Cardiac fibroblast (primary cell): ENCODE measurements at places on chromosomes 16 and 17.

GRCh38 chr16:2033057-2033908, 6.6 kb downstream of the NHERF2 start:
- DNase-seq: peak; percentile 76

DNA sequence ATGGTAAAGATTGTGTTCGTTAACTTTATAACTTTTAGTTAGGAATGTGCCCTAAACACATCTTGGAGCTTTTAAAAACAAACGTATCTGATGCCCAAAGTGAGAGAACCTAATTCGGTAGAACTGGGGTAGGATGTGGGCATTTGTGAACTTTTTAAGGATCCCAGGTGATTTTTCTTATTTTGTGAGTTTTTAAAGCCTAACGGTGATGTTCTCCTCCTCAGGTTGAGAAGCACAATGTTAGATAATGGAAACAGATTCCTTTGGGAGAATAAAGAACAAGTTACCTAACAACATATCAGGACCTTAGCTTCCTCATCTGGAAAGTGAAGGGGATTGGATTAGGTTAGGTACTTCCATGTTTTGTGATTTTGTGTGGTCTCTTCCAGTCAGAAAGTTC, 687 bp downstream of the SAP30BP start:
- no peak for DNase-seq

DNA sequence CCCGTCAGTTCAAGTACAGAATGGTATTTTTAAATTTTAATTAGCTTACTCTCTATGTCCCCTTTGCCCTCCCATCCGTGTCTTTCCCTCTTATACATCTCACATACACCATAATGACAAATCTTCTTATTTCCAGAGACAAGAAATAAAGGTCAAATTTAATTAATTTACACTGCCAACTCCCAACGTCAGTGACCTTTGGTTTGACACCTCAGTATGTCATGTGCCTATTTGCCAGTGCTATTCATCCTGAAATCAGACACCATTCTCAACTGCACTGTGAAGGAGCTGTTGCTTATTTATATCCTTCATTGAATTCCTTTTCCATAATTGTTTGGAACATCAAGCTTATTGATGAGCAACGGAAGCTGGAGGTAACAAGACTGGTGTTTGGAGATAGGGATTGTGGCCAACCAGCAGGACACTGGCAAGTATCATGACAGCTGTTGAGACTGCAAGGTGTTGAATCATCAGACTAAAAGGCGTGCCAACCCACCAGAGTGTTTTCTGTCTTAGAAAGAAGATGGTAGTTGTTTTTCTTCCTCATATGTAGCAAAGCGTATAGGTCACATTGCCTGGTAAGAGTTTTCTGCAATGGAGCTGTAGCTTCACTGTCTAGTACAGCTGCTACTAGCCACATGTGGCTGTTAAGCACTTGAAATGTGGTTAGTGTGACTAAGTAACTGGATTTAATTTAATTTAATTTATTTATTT, 12.5 kb downstream of the CALCOCO2 start:
- DNase-seq: peak; percentile 65

GRCh38 chr17:7889166-7889955, 772 bp downstream of the CHD3 start:
- peak; percentile 98 for DNase-seq

GRCh38 chr16:397736-398332, 835 bp downstream of the NME4 start:
- DNase-seq: peak; percentile 62

- no peak for DNase-seq
Measured at GRCh38 chr17:42581744-42582270, 4.3 kb upstream of the PSMC3IP start.

DNA sequence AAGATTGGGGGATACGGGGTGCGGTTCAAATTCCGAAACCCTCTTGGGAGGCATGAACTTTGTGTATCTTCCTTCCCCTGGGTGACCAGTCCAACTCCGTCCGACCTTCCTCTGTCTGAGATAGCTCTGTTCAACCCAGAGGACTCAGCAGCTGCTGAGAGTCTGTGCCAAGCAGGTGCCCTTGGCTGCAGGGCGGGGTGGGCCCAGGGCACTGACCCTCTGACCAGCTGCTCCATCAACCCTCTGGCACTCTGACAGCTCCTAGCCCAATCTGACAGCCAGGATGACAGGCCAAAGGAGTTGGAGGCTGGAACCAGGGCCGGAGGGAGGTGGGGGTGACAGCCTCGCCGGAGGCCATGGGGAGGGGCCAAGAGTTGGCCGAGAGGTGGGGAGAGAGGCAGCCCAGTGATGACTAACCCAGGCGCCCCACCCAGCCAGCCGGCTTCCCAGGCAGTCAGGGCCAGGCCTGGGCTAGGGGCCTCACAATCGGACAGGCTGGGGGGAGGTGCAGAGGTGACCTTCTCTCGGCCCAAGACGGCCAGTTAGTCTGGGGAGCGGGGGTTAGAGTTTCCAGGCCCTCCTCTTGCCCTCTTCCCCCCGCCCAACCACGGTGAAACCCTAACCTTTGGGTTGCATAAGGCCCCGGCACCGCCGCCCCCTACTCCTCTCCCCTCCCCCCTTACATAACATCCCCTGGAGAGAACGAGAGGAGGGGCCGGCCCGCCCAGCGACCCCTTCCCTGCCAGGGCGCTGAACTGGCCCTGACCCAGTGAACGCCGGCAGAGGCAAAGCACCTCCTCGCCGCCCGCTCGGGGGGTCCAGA, 5.0 kb upstream of the TLCD2 start:
- DNase-seq: peak; percentile 93

- peak; percentile 39 for DNase-seq
Measured at GRCh38 chr17:58303971-58304749, 23.4 kb upstream of the MPO start.

DNA sequence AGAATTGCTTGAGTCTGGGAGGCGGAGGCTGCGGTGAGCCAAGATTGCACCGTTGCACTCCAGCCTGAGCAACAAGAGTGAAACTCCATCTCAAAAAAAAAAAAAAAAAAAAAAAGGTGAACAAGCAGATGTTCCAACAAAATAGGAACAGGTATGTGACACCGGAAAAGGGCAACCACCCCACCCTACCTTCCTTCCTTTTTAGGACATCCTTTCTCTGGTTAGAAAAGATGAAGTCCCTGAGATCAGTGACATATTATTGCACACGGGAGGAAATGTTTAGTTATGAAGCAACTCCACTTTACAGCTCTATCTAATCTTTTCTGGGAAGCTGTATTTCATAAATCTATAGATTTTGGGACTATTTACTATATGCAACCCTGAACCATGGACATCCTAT, 114.2 kb upstream of the MON1B start:
- no peak for DNase-seq

GRCh38 chr17:82677353-82677925, 21.1 kb downstream of the RAB40B start:
- DNase-seq: no peak

DNA sequence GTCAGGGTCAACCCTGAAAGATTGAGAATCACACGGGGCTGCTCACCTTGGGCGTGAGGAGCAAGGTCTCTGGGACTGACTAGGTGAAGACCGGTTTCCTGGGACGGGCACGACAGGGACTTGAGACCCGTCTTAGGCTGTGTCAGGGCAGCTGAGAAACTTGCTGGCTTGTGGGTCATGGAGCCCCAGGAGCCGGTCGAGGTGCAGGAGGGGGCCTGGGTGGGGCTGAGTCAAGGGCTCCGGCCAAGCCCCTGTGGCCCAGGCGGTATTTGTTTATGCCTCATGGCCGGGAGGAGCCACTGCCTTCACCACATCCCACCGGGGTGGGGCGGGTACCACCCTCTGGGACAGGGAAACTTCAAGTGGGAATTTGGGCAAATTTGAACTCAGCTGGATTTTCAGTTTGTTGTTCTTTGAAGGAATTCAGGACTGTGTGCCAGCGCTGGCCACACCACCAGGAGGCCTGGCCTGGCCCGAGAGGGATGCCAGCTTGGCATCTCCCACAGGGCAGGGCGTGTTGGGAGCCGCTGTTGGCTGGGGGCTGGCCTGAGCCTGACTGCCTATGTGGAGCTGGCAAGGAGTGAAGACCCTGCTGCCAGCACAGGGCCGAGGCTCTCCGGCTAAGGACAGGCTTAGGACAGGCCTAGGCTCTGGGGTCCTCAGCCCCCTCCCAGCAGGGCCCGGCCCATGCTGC, 116.1 kb downstream of the METRNL start:
- DNase-seq: peak; percentile 59

DNA sequence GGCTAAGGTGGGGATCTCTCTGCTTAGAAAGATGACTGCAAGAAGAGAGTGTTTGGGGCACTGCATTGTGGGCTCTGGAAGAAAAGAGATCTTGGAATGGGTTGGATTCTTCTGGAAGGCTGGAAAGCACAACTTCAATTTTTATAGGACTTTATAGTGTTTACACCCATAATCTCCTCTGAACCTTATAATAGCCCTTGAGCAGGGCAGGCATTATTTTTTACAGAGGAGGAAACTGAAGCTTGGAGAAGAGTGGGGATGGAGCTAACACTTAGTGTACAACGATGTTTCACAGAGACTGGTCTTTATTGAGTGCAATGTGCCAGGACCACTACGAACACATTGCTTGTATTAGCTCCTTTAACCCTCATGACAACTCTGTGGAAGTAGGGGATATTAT, 10.4 kb downstream of the TNS4 start:
- no peak for DNase-seq

DNA sequence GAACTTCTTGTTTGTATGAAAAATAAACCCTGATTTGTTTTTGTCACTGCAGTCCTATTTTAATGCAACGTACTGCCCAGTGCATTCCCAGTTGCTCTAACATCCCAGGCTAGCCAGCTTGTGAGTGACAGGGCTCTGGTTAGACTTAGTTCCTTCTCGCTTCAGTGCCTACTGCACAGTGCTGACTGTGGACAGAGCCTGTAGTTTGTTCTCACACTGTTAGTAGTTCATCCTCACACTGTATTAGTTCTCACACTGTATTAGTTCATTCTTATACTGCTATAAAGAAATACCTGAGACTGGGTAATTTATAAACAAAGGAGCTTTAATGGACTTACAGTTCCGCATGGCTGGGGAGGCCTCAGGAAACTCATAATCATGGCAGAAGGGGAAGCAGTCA, 116.6 kb upstream of the SALL1 start:
- DNase-seq: no peak

DNA sequence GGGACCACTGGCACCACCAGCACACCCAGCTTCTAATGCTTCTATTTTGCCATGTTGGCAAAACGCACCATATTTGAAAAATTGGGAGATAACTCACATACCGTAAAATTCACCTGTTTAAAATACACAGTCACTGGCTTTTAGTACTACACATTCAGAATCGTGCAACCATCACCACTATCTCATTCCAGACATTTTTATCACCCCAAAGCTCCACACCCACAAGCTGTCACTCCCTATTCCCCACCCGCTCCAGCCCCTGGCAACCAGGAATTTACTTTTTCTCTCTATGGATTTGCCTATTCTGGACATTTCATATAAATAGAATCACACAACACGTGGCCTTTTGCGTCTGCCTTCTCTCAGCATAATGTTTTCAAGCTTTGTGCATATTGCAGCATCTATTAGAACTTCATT, 25.0 kb downstream of the PPL start:
- DNase-seq: peak; percentile 44

DNA sequence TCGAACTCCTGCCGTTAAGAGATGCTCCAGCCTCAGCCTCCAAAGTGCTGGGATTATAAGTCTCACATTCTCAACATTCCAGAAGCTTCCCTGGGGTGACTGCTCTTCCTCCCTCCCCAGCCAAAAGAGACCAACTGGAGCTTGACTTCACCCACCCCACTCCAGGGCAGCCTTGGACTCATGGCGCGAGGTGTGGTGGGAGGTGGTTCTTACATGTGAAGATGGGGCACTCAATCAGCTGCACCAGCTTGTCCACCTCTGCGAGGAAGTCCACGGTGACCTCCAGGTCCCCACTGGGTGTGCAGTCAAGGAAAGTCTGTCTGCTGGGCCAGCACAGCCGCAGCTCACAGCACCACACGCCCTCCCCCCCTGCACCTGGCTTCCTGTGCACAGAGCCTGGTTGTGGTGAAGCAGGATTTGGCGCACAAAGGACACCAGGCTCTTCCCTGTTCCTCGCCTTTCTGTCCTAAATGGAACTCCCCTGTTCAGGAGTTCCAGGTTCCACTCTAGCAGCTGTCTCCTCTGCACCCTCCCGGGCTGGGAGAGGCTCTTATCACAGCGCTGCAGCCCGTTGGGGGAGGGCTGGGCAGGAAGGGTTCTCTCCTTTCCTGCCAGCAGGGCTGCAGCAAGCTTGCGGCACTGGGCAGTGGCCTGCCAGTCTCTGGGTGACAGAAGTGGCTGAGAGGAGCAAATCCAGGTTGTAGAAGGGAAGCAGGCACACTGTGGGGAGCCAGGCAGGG, 9.6 kb upstream of the MTSS2 start:
- DNase-seq: peak; percentile 42

DNA sequence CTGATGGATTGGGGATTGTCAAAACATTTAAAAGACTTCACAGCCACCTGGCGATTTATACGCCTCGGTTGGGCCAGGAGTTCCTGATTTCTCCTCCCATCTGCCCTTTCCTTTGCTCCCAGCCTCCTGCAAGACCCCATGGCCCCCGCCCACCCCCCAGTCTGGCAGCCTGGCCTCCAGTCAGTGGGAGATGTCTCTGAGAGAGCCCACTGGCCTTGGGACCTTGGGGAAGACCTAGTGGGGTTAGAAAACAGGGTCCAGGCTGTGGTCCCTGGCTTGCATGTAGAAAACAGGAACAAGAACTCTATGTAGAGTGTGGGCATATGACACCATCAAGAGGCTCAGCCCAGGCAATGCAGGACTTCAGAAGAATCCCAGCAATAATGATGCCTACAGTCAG, 209.4 kb upstream of the C16orf82 start:
- no peak for DNase-seq

GRCh38 chr17:65850486-65850885, 289.0 kb upstream of the AXIN2 start:
- DNase-seq: peak; percentile 23

DNA sequence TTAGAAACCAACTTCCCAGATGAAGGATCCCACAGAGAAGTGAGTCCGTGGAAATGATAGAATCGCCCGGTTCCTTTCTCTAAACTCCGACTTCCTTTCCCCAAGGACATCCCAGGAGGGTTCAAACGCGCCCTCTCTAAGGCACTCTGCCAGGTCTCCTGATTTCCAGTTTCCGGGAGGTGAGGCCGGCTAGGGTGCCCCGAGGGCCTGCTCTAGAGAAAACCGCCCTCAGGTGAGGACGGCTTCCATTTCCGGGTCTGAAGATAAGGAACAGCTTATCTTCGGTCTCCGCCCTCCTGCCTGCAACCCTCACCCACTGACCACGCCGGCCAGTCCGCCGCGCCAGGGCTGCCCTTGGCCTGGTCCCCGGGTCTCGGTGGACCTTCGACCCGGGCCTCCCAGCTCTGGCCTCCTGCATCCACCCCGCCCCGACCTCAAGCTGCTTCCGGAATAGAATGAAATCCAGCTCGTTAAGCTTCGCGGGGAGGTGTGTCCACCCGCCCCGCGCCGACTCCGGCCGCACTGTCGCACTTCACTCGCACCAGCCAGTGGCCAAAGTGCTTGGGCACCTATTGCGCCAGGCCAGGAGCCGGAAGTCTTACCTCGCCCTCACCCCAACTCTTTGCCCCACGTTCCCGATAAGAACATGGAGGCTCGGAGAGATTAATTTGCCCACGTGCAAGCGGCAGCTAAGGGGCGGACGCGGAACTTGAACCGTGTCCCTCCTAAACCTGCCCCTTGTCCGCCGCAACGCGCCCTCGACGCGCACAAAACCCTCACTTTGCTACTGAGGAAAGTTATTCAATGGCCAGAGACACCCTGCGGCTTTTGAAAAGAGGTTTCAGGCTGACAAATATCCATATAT, 836 bp upstream of the MMP15 start:
- peak; percentile 21 for DNase-seq
